ENCODE measurements at places on chromosomes 6 and 20.
A peak's percentile ranks its signal among the peaks of the same experiment; 100 is the strongest.

DNA sequence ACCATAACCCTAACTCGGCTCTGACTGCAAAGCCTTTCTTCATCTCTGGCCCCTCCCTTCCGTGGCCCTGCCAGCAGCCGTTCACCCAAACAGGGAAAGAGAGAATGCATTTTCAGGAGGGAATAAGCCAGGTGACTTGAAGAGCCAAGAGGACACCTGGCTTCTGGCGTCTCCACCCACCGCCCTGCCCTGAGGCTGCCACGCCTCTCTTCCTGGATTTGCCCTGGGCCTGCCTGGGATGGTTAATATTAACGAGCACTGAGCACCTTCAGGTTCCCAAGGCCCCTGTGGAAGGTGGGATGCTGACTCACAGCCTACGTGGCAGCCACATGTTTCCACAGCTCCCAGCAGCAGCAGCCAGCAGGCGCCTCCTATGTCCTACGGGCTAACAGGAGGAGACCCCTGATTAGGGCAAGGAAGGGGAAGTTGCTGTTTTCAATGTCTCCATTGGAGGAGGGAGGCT is 138.0 kb upstream of the RREB1 start:
- no peaks in the 10 kb centered on the region for H3K4me1 ChIP-seq
- peak; percentile 12 for DNase-seq
- H3K4me3 ChIP-seq, result no peak overlapping the region
- H3K36me3 ChIP-seq, result no peaks in the 10 kb centered on the region

- H3K27ac ChIP-seq, result no peak overlapping the region
- no peaks in the 10 kb centered on the region for H3K4me1 ChIP-seq
- DNase-seq, result no peak
- no peaks in the 10 kb centered on the region for H3K27me3 ChIP-seq
- no peak overlapping the region for H3K4me3 ChIP-seq
Observed at GRCh38 chr6:40398810-40399477, 188.2 kb downstream of the LRFN2 start.

GRCh38 chr20:31915491-31916280 is 36.2 kb downstream of the PDRG1 start:
- no peak overlapping the region for H3K4me3 ChIP-seq
- no peaks in the 10 kb centered on the region for H3K4me1 ChIP-seq
- H3K27me3 ChIP-seq, result peaks cover 5% of the 10 kb centered on the region
- DNase-seq, result no peak
- no peaks in the 10 kb centered on the region for H3K36me3 ChIP-seq
- no peak overlapping the region for H3K27ac ChIP-seq

DNA sequence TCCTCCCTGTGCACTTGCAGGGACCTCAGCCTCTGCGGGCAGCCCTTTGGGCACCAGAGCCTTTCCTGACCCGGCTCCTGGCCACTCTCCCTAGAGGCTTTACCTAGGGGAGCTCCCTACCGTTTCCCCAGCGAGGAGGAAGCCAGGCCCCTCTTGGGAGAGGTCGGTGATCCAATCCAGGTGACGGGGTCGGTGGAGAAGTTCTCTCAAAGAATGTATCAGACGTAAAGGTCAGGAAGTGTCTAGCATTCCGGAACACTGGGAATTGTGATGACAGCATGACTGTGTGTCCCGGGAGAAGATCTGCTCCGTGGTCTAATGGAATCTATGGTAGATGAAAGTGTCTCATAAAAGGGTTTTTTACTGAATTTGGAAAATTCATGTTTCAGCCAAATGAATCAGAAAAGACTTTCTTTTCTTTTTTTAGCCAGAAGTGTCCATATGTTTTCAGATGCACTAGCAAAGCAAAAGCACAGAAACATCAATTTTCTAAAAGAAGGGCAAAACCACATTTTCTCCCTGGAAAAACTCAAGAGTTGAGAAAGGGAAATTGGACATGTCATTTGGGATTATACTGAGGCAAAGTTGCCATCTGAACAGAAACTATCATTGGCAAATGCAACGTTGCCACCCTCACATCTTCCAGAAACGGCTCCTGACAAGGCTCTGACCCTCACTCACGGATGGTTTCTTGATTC is 289.4 kb downstream of the THBS2 start:
- DNase-seq, result peak; percentile 44
- no peak overlapping the region for H3K27ac ChIP-seq
- no peaks in the 10 kb centered on the region for H3K36me3 ChIP-seq
- no peak overlapping the region for H3K4me3 ChIP-seq
- H3K4me1 ChIP-seq, result no peaks in the 10 kb centered on the region

DNA sequence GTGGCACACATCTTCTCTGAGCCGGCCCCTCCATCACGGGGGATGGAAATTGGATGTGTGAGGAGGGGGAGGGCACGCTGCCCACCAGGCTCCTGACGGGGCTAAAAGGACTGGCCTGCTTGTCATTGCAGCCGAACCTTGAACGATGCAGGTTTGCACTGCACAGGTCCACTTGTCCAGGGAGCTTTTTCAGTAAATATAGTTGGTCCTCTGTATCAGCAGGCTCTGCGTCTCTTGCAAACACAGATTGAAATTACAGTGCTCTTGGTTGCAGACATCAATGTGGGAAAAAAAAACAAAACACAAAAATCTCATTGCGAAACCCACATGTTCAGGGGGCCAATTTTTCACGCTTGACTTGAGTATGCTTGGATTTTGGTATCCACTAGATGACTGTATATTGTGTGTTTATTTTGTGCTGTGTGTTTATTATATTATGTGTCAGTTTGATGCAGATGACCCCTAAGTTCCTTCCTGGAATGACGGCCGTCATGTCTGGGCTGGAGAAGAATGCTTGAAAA is 29.2 kb downstream of the ERMARD start:
- no peak overlapping the region for H3K27ac ChIP-seq
- no peak overlapping the region for H3K4me3 ChIP-seq
- H3K4me1 ChIP-seq, result peaks cover 6% of the 10 kb centered on the region
- no peaks in the 10 kb centered on the region for H3K36me3 ChIP-seq
- no peaks in the 10 kb centered on the region for H3K27me3 ChIP-seq

- no peak overlapping the region for H3K27ac ChIP-seq
- peak; percentile 65 for DNase-seq
- peak overlapping the region; percentile 51 for H3K4me3 ChIP-seq
- no peaks in the 10 kb centered on the region for H3K36me3 ChIP-seq
- H3K4me1 ChIP-seq, result no peaks in the 10 kb centered on the region
- H3K27me3 ChIP-seq, result peaks cover 34% of the 10 kb centered on the region
Observed at GRCh38 chr6:99588618-99589289, 17.9 kb upstream of the PRDM13 start.

DNA sequence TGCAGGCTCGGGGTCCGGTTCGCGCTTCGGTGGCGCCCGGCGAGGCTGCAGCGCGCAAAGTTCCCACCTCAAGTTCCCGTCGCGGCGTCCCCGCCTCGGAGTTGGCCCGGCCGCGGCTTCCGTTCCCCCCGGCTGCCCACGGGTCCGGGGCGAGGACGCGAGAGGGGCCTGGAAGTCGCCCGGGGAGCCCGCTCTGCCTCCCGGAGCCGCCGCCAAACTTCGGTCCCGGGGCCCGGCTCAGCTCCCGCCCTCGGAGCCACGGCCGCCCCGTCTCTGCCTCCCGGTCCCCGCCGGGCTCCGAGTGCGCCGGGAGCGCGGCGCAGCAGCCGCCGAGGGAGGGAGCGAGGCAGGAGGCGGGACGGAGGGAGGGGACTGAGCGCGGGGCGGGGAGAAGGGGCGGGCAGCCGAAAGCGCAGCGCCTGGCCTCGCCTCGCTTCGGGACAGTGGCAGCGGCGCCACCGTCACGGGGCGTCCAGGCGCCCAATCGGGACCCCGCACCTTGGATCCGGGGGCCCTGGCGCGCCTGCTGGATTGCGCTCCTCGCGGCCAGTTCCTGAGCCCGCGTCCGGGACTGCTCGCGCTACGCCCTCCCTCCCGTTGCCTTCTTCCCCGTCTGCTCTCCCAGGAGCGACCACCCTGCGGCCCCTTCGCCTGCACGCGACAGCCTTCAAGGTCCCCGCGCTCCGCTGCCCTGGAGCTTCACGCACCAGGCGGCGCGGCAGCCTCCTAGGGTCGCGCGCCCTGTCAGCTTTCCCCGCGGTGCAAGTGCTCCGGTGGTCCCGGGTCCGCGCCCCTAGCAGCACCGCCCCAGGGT is at the start of gene KCNG1:
KCNG1 (minus strand) TSS at position 305 of the 814 bp plus-strand sequence. CDS start 12,769 bp downstream, outside the sequence.
- H3K36me3 ChIP-seq, result no peaks in the 10 kb centered on the region
- H3K4me3 ChIP-seq, result peak within 1 kb of the TSS; percentile 39
- peak; percentile 67 for DNase-seq
- H3K4me1 ChIP-seq, result peaks cover 6% of the 10 kb centered on the region
- H3K27ac ChIP-seq, result no peak within 1 kb of the TSS

DNA sequence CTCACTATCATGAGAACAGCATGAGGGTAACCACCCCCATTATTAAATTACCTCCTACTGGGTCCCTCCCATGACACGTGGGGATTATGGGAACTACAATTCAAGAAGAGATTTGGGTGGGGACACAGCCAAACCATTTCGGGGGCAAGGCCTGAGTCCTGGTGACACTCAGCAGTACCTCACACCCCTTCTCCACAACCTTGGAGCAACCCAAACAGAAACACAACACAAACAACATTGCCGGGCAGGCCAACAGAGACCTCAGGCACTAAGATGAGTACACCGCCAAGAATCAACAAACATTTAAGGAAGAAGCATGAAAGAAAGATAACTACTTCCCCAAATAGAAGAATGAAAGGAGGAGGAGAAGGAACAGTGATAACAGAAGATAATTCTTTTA is 16.9 kb downstream of the MOCS1 start:
- no peak overlapping the region for H3K4me3 ChIP-seq
- no peaks in the 10 kb centered on the region for H3K27me3 ChIP-seq
- H3K4me1 ChIP-seq, result no peaks in the 10 kb centered on the region

- DNase-seq, result peak; percentile 61
- H3K27me3 ChIP-seq, result no peaks in the 10 kb centered on the region
- no peaks in the 10 kb centered on the region for H3K36me3 ChIP-seq
- H3K27ac ChIP-seq, result no peak overlapping the region
Observed at GRCh38 chr6:121951918-121952379, 447.5 kb upstream of the HSF2 start.

GRCh38 chr6:130724089-130724488 is 103.1 kb upstream of the SMLR1 start:
- no peaks in the 10 kb centered on the region for H3K36me3 ChIP-seq
- no peaks in the 10 kb centered on the region for H3K27me3 ChIP-seq
- no peak overlapping the region for H3K4me3 ChIP-seq

DNA sequence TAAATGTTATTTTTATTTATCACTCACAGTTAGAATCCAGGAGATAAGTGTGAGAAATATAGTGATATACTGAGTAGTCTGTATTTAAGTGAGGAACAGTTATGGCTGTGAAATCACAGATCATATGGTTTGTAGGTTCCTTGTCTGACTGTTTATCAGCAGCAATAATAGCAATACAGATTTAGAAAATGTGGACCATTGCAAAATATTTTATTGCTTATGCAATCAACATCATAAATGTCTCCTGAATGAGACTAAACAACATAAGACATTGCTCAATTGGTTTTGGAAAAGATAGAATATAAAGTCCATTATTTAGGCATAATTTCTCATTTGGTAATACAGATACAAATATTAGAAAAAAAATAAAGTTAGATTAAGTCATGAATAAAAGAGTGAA is 43.7 kb downstream of the CCDC170 start:
- H3K36me3 ChIP-seq, result no peaks in the 10 kb centered on the region
- H3K27me3 ChIP-seq, result no peaks in the 10 kb centered on the region
- H3K4me1 ChIP-seq, result no peaks in the 10 kb centered on the region
- no peak overlapping the region for H3K4me3 ChIP-seq
- no peak for DNase-seq

- no peaks in the 10 kb centered on the region for H3K36me3 ChIP-seq
- no peaks in the 10 kb centered on the region for H3K27me3 ChIP-seq
- DNase-seq, result no peak
- H3K4me1 ChIP-seq, result peaks cover 5% of the 10 kb centered on the region
- H3K27ac ChIP-seq, result no peak overlapping the region
Observed at GRCh38 chr20:18721551-18722115, 92.0 kb upstream of the SCP2D1 start.

DNA sequence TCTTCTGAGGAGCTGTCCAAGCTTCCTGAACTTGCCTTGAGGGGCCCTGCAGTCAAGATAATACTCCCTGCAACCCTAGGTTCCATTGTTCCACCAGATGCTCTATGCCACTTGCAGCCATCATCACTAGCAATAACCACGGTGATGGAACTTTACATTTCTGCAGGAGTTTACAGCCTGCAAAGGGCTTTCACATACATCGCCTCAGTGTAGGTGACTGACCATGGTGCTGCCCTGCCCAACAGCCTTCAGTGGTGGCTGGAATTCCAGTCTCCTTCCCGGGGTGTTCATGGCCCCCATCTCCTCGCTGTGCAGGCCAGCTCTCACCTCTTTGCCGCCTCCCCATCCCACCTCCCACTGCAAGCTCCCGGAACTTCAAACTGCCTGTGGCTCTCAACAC is 225.5 kb upstream of the ECI2 start:
- peaks cover 10% of the 10 kb centered on the region for H3K4me1 ChIP-seq
- H3K27me3 ChIP-seq, result no peaks in the 10 kb centered on the region
- no peaks in the 10 kb centered on the region for H3K36me3 ChIP-seq
- DNase-seq, result no peak
- no peak overlapping the region for H3K27ac ChIP-seq
- H3K4me3 ChIP-seq, result no peak overlapping the region

GRCh38 chr6:144190080-144190479 is 39.8 kb downstream of the STX11 start:
- no peak overlapping the region for H3K27ac ChIP-seq
- peaks cover 4% of the 10 kb centered on the region for H3K36me3 ChIP-seq
- DNase-seq, result no peak
- H3K27me3 ChIP-seq, result no peaks in the 10 kb centered on the region

DNA sequence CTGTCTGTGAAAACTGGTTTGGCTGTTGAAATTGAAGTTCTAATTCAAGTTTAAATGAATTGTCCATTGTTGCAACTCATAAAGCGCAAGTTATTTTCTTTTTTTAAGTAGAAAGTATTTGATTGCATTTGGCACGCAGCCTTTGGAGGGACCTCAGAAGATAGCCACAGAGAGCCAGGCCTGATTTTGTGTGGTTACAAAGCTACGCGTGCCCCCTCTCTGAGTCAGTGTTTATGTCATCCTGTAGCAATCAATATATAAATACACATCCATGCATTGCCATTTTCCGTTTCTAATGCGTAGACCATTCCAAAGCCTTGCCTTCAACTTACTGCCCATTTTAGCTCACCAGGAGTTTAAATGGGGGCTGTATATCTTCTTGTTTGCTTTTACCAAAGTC is 173.2 kb downstream of the TMEM242 start:
- peak overlapping the region; percentile 98 for H3K27ac ChIP-seq
- DNase-seq, result peak; percentile 92
- H3K4me1 ChIP-seq, result peaks cover 22% of the 10 kb centered on the region

DNA sequence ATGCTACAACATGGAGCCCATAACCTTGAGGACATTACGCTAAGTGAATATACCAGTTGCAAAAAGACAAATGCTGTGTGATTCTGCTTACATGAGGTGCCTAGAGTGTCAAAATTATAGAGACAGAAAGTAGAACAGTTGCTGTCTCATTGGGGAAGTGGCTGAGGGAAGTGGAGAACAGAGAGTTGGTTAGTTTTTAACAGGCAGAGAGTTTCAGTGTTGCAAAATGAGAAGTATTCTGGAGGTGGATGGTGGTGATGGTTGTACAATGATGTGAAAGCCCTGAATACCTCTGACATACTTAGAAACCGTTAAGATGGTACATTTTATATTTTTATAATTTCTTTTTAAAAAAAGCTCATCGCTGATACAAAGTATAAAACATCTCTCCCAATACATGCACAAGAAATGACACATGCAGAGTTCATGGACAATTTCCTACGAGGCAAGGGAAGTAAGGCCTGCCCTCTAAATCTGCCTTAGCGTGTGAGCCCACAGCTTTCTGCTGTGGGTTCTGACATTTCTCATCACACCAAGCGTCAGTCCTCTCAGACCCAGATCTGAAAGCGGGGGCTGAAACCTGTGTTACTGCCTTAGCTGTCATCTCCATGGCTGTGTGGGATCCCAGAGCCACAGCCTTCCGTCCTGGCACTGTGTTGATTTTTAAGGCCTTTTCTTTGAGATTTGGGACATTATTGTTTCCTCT is 126.0 kb downstream of the RNASET2 start:
- H3K27me3 ChIP-seq, result no peaks in the 10 kb centered on the region
- no peak overlapping the region for H3K27ac ChIP-seq
- no peak overlapping the region for H3K4me3 ChIP-seq
- no peaks in the 10 kb centered on the region for H3K36me3 ChIP-seq
